Renal cortex interstitium (tissue), 15 donors: ENCODE measurements at places on chromosomes 3 and 15. TPM values are rescaled to one million over a fixed set of nuclear protein-coding genes. Genes with fewer than 3 reads are reported as not detected.

VGLL3 gene
- polyA plus RNA-seq, result 7.0 TPM

BNC1 gene
- polyA plus RNA-seq, result 0.23 TPM

TGM4 gene
- 0.18 TPM for polyA plus RNA-seq

SPATA12 gene
- 0.12 TPM for polyA plus RNA-seq

GOLGA8G gene
- polyA plus RNA-seq, result 0.08 TPM

PAQR9 gene
- 0.88 TPM for polyA plus RNA-seq

EAF2 gene
- polyA plus RNA-seq, result 7.8 TPM

EIF3J gene
- 114 TPM for polyA plus RNA-seq

CDHR4 gene
- polyA plus RNA-seq, result 0.15 TPM

WDR72 gene
- 59.2 TPM for polyA plus RNA-seq

PAQR5 gene
- 36.2 TPM for polyA plus RNA-seq

RPL4 gene
- 3,551 TPM for polyA plus RNA-seq

LARP6 gene
- polyA plus RNA-seq, result 12.8 TPM

GABRR3 gene
- polyA plus RNA-seq, result 0.03 TPM

RTF1 gene
- polyA plus RNA-seq, result 66.3 TPM

ABI3BP gene
- polyA plus RNA-seq, result 12.5 TPM

CCDC13 gene
- 1.8 TPM for polyA plus RNA-seq

IQGAP1 gene
- polyA plus RNA-seq, result 171 TPM

GPR149 gene
- not detected for polyA plus RNA-seq

LEKR1 gene
- polyA plus RNA-seq, result 1.2 TPM

ENTPD3 gene
- polyA plus RNA-seq, result 1.4 TPM

CLRN1 gene
- polyA plus RNA-seq, result not detected

FSD2 gene
- 0.35 TPM for polyA plus RNA-seq

PSTPIP1 gene
- 1.0 TPM for polyA plus RNA-seq

C3orf52 gene
- 6.0 TPM for polyA plus RNA-seq

CFAP92 gene
- 1.9 TPM for polyA plus RNA-seq

NEDD4 gene
- 13.6 TPM for polyA plus RNA-seq

SLC9C1 gene
- 0.65 TPM for polyA plus RNA-seq

FEZF2 gene
- polyA plus RNA-seq, result not detected

ZIC1 gene
- polyA plus RNA-seq, result not detected
